Hematopoietic multipotent progenitor cell treated with erythropoietin and hydrocortisone succinate and interleukin-3 and kit ligand, for 15 days (in vitro differentiated cells): ENCODE measurements at places on chromosomes 2 and 18.

DNA sequence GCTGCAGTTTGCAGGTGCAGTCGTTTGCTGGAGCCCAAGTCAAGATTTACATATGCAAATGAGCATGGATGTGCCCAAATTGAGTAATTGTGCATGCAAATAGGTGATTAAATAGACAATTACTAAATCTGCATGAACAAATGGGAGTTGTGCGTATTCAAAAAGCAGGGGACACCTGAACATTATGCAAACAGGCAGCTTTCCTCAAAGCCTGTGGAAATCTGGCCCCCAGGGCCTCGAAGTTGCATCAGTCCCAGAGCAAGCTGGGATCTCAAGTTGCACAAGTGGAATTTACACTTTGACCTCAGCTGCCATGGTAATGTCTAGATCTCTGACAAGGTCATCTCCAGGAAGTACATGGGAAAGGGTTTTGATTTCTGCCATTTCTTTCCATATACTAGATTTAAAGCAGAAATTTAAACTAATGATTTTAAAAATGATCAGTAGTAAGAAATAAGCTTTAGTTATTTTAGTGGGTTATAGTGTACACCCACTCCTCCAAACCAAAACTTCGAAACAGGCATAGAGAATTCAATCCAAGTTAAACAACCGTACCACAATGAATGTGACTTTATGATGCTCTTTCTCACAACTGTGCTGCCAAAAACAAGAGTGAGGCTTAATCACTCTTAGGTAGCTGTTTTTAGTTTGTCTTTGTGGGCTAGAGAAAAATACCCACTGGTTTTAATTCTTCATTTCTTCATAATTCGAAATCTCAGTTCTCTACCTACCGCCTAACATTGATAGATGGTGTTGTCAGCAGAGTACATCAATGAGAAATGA lies 110.7 kb downstream of the RND3 start:
- DNase-seq: no peak

- no peak for DNase-seq
Observed at GRCh38 chr2:219060821-219061791, at the start of gene IHH. TSS of gene IHH (minus strand) at chr2:219060921. CDS start at chr2:219060467, 454 bp downstream.

- DNase-seq: no peak
Observed at GRCh38 chr18:59569390-59569791, 127.8 kb downstream of the CCBE1 start.

DNA sequence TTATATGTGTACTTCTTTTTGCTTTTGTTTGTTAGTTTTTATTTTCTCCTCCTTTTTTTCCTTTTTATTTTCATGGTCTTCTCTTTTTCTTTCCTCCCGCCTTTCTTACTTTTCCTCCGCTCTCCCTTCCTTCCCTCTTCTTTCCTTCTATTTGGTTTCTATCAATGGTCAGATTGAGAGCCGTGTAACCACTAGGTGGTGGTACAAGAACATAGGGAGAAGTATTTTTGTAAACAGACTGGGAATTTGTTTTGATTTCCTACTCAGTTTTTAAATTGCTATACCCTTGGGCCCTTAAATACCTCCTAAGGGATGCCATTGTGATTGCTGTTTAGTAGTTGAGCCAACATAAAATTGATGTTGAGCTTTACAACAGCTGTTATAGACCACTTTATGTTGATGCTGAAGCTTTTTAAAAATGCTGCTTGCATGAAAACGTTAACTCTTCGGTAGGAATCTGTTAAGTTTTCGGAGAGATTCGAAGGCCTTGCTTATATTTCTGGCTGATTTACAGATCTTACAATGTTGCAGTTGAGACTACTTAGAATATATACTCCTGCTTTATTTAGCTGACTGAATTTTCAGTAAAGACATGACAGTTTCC lies 124.2 kb downstream of the UBE2E3 start:
- peak; percentile 46 for DNase-seq

- DNase-seq: peak; percentile 29
Observed at GRCh38 chr18:26088487-26088886, 1.9 kb downstream of the SS18 start.

DNA sequence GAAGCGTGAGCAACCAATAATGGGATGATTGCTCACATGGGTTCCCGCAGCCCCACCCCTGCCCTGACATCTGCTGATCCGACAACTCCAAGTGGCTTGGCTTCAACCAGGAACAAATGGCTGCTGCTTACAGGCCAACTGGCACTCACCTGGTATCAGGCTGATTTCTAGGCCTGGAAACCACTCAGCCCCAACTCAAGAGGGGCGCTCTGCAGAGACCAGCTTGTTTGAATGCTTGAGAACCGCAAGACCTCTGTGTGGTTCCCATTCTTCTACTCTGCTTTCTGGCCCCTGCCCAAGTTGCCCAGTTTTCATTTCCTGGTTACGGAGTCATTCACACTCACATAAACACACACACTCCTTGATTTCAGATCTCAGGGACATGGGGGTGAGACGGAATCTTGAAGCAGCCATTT lies 52.0 kb downstream of the TNP1 start:
- no peak for DNase-seq

DNA sequence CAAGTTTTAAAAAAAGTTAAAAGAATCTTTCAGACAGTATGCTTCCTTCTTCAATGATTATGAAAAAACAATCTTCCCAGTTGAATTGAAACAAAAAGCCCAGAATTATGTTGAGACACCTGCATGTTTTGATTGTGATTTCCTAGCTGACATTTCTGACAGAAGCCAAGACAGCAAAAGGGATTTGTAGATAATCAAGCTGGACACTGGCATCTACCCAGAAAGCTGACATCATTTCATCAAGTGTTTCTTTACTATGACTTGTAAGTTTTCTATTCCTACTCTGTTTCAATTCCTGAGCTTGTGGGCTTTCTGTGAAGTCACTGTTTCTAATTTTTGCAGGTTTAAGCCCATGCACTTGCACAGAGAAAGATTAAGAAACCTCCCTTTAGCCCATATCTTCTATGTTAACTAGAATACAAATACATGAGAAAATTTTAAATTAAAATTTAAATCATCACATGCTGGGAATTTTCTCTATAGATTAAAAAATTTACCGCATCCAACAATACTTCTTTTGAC lies 82.9 kb upstream of the CCDC85A start:
- no peak for DNase-seq

DNA sequence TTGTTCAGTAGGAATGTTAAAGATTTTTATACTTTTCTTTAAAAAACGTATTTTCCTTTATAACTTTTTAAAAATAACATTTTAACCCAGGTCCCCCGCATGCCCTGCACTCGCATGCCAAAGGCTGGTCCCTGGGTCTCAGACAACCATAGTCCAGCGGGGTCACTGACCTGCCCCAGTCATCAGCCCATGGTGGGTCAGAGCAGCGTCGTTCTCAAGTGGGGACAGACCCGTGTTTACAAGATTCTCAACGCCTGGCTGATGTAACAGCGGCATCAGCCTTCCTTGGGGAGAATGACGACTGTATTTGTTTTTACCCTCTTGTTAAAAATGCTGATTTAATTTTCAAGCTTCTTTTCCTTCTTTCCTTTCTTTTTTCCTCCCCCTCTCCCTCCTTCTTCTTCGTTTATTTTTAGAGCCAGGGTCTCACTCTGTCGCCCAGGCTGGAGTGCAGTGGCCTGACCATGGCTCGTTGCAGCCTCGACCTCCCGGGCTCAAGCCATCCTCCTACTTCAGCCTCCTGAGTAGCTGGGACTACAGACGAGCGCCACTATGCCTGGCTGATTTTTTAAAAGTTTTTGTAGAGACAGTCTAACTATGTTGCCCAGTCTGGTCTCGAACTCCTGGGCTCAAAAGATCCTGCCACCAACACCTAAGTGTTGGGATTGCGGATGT lies 1.0 kb upstream of the EFHD1 start:
- DNase-seq: no peak

- no peak for DNase-seq
Observed at GRCh38 chr2:24016853-24017703, 7.2 kb downstream of the MFSD2B start.

- no peak for DNase-seq
Observed at GRCh38 chr18:55879331-55879730, 291.3 kb upstream of the TCF4 start.

GRCh38 chr18:5628512-5629255 lies 84.9 kb upstream of the EPB41L3 start:
- DNase-seq: no peak

DNA sequence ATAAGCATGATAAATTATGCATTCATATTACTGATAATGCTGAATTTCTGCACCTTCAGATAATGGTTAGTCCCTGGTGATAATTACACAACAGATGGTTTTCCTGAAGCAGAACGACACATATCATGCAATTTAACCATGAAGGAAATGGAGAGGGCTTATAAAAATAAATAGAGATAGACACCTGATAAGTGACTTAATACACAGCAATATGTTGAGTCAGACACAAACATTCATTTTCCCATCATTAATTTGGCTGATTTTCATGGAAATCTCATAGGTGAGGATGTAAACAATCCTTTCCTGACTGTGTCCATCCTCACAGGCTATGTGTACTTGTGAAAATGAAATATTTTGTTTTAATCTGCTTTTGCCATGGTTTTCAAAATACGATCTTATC lies 36.9 kb upstream of the DSEL start:
- DNase-seq: no peak

GRCh38 chr18:59918320-59918755 lies 18.5 kb downstream of the PMAIP1 start:
- DNase-seq: peak; percentile 86

- peak; percentile 7 for DNase-seq
Observed at GRCh38 chr2:241191081-241191480, 2.6 kb downstream of the ANO7 start.

- DNase-seq: no peak
Observed at GRCh38 chr2:232539298-232540231, at the start of gene CHRNG. TSS of gene CHRNG (plus strand) at chr2:232539692. CDS start at chr2:232539748, 56 bp downstream.

- no peak for DNase-seq
Observed at GRCh38 chr2:212033888-212034287, 504.7 kb downstream of the ERBB4 start.

GRCh38 chr2:172735582-172736423 lies at the start of gene RAPGEF4:
TSS of gene RAPGEF4 (plus strand) at chr2:172735845. CDS start at chr2:172735984, 139 bp downstream.
- no peak for DNase-seq

DNA sequence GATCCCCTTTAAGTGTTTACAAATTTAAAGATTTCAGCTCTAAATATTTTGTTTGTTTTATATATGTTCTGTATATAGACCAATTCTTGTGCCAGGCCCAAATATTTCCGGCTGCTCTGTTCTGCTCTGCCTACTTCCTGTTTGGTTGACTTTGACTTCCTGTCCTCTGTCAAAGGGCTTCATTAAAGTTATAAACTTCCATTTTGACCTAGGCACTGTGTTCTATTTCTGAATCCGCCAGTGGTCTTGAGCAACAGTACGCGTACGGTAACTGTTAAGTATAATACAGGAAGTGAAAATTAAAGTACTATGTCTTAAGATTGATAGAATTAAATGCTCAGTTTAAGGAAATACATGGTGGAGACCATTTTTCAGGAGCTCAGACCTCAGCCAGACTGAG lies 13.5 kb upstream of the REL start:
- no peak for DNase-seq

GRCh38 chr2:55111230-55111569 lies 60.9 kb upstream of the RTN4 start:
- DNase-seq: no peak

- DNase-seq: no peak
Observed at GRCh38 chr2:223625652-223626051, 23.5 kb upstream of the SCG2 start.

- DNase-seq: no peak
Observed at GRCh38 chr18:78090584-78090983, 840.9 kb downstream of the GALR1 start.

- no peak for DNase-seq
Observed at GRCh38 chr2:227383686-227384085, 4.1 kb downstream of the SCYGR1 start.

DNA sequence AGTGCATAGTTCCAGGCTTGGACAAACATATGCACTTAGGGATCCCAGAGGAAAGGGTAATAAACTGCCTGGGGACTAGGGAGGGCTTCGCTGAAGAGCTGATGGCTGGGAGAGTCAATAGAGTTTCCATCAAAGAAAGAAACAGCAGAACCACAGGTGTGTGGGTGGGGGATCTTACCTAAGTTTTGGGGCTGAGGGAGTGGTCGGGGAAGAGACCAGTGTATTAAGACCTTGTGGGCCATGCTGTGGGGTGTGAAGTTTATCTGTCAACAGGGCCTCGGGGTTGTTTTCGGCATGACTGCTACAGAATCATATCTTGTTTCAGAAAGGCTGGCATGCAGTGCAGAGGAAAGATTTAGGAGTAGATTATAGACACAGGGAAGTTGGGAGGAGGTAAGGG lies 31.2 kb upstream of the GTF2A1L start:
- no peak for DNase-seq

DNA sequence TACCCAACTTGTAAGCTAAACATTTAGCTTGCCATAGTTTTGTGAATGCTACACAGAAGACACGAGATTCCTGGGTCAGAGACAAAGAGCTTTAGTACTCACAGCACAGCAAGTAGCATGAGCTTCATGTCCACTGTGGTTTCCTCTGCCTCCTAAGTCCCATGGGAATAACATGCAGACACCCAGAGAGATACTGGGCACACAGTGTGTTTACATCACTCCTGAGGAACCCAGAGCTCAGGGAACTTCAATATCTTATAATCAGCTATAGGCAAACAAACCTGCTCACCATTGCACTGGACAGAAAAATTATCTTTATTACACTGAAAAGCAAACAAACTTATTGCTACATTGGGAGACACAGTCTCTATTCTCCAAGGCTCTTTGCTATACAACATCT lies 14.5 kb upstream of the NCK2 start:
- no peak for DNase-seq

- no peak for DNase-seq
Observed at GRCh38 chr18:38047820-38048219, 482.2 kb upstream of the CELF4 start.

DNA sequence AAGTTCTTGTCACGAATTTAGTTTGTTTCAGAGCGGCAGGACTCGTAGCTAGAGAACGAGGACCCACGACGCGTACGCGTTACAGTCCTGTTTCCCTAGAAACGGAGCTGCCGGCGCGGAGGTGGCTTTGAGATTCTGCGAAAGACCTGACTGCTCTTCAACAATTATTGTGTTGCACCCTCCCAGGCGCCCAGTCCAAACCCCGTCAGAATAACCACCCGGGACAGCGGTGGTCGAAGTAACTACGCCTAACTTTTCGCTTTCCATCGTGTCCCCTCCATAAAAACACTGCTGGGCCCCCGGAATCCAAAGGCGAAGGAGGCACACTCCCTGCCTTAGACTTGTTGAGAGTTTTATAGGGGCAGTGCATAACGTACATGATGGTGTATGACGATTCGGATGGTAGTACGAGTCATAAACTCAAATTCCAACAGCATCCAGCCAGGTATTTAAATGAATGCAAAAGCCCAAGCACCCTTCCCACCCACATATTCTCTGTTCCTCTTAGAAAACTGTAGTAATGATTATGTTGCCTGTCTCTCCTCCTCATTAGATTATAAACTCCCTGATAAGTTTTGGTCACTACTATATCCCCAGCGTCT lies 651 bp upstream of the STAM2 start:
- DNase-seq: no peak
